Stimulated activated CD4-positive, alpha-beta T cell treated with anti-CD3 and anti-CD28 coated beads, Interleukin-15, amount 100 ng/mL, for 1 hour (primary cell): ENCODE measurements at places on chromosomes 5 and 9.

DNA sequence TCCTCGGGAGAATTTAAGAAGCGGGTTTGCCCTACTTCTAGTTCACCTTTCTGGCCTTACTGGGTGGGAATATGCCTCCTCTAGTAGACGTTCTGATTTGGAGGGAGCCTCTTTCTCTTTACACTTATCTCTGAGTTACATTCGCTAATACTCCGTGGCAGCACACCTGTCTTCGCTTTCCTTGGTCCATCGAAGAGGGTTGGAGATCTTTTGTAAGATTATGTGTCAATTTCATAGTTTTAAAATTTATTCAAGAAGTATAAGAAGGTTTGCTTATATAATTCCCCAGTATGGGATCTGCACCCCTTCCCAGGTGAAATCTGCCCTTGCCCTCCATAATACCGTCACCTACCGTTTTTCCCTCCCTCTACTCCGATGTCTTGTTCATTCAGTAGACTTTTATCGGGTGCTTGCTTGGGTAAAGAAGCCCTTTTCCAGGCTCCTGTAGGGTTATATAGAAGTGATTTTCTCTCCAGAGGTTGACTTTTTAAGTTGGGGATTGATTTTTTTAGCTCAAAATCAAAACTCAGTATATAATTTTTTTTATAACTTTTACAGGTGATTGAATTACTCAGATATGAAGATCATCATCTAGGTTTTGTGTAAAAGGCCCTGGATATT, 1.1 kb downstream of the GPBP1 start:
- no peak for DNase-seq

GRCh38 chr9:114551750-114552685, 35.6 kb upstream of the ATP6V1G1 start:
- DNase-seq, result no peak

DNA sequence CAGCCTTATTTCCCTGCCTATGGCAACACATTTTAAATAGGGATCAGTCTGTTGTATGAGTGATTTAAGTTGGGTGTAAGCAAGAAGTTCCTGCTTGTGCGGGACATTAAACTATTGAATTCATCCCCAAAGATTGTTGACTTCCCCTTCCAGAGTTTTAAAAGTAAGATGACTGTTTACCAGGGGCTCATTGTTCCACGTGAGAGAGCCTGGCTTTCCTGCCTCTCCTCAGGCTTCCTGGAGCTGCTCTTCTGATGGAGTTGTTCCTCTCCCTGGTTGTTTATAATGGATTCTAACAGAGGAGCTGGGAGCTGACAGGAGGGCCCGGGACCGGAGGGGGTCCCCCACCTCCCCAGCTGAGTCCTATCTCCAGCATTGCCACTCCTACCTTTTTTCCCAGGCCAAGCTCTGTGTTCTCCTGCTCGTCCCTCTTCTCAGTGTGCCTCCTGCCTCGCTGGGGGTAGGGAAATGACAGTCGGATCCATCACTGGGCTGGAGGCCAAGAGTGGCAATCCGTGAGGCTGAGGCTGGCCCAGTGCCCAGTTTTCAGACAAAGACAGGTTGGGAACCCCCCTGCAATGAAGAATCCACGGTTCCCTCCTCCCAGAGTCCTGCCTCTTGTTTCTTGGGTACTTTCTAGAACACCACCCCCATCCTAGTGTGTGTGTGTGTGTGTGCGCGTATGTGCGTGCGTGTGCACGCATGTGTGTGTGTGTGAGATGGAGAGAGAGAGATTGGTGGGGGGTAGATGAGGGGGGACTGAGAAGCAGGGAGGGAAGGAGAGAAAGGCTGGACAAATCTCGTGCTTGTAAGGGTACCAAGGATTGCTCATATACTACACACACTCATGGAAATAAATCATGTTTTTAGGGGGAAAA, 123.7 kb upstream of the NFIB start:
- DNase-seq, result no peak

GRCh38 chr5:136135536-136135935, 2.9 kb downstream of the SMAD5 start:
- no peak for DNase-seq

GRCh38 chr5:123813937-123814624, 302.1 kb downstream of the CSNK1G3 start:
- DNase-seq, result no peak

- no peak for DNase-seq
Observed at GRCh38 chr5:89968958-89969381, 440.6 kb downstream of the CETN3 start.

- DNase-seq, result no peak
Observed at GRCh38 chr5:43926923-43927322, 323.9 kb downstream of the NNT start.

DNA sequence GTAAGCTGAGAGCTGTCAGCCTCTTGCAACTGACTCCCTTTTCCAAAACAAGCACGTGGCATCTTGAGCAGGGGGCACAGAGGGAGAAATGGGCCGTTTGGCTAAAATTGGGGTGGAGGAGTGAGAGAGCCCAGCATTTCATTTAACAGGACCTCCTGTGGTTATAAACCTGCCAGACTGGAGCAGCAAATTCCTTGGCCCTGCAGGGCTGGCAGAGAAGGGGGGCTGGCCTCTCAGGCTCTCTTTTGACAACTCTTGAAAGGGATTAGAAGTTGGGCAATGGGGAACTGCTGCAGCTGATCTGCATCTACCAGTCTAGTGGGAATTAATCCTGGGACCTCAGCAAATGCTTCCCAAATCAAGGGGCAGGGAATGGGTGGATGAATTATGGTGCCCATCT, 7.2 kb upstream of the POU4F3 start:
- no peak for DNase-seq

DNA sequence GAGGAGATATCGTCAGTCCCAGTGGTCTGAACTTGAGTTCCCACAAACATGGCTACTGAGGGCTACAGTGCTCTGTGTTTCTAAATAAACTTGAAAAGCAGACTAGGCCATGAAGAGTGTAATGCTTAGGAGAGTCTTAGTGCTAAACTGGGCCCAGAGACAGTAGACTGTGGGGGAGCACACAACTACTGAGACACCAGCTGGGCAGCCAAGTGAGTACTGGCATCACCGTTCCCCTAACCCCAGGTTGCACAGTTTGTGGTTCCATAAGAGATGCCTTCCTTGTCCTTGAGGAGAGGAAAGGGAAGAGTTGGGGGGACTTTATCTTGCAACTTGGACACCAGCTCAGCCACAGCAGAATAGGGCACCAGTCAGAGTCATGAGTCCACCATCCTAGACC, 172.1 kb upstream of the DMRTA1 start:
- no peak for DNase-seq

DNA sequence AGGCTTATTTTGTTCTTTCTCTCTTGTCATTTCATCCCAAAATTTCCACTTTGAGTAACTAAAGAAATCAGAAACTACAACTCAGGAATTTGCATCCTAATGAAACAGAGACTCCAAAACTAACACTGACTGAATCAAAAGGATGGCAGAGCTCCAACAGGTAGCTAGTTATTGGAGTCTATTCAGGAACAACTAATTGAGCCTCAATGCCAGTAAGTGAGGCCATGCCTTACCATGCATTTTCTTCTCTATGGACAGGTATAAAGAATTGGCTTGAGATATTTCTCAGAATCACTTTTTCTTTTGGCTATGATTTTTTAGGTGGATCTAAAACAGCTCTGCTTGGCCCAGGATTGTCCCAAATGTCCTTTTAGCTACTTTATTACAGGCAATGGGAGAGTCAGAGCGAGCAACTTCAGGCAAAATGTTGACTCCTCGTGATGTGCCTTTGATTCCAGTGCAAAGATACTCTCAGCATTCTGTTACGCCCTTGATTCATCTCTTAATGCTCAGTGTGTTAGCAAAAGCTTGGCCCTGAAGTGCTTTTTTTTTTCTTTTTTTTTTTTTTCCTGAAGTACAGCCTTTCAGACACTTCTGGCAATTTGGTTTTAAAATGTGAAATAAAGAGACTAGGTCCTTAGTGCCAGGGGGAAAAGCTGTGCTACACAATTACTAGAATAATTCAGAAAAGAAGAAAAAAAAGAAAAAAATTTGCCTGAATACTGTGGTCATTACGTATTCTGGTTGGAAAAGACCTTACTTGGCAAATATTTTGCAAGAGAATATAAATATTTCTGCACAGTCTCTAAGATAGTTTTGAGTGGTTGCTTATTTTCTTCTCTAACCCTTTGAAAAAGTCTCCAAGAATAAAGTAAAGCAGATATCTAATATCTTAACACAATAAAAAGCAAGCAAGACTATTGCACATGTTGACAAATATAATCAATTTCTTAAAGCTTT, 423.7 kb downstream of the ANXA1 start:
- DNase-seq, result no peak

DNA sequence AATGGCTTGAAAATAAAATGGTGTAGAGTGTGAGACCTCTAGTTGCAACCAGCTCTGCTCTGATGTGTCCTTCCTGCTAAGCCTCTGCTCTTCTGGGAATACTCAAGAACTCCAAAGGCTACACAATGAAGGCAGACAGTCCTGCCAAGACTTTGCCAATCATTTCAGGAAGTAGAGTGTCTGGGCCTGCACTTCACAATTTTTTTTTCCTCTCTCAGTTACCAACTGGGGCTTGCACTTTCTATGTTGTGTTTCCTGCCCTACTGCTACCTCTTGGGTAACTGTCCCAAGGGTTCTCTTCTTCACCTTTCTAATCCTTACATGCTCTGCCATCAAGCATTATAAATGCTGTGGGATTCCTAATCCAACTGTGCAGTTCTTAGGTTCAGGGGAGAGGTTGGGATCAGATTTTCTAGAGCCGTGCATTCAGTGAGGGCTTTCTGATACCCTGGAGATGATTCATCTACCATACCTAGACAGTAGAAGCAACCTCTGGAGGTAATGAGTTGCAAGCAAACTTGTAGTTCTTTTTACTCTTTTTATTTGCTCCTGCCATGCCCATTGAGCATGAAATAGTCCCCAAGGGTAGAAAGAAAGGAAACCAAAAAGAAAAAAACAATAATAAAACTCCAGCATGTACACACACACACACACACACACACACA, 365.9 kb downstream of the MLLT3 start:
- DNase-seq, result no peak
